ENCODE measurements at places on chromosomes 5 and 9.
A peak's percentile ranks its signal among the peaks of the same experiment; 100 is the strongest.

DNA sequence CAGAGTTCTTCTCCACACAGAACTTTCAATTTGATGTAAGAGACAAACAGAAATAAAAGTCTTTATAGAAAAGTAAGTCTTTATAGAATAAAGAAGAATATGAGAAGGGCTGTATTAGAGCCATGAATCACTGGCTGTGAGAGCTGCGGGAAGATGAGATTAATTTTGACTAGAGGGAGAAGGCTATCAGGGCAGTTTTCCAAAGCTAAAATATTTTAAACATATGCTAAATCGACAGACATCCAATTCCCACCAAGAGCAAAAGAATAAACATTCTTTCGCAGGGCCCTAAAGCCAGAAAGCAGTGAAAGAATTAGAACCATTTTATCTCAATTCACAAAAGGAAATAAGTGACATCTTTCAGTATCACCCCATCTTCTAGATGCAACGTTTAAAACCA lies 208.3 kb upstream of the MAP3K1 start:
- DNase-seq: peak; percentile 9

GRCh38 chr5:133466556-133467334 lies 145.6 kb downstream of the FSTL4 start:
- DNase-seq: no peak

DNA sequence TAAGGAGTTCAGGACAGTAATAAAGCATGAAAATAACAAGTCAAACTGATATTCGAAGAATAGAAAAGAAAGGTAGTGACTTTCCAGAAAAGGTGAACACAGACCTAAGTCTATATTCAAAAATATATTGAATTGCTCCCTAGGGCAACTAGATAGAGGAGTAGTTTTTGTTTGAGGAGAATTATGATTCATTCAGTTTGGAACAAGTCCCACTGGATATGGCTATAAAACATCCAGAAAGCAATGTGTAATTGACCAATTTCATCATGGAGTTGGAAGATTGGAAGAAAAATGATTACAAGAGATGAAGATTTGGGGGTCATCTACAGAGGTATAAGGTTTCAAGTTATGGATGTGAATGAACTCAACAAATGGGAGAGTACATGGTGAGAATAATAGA lies 117.5 kb upstream of the ZNF462 start:
- DNase-seq: peak; percentile 19

DNA sequence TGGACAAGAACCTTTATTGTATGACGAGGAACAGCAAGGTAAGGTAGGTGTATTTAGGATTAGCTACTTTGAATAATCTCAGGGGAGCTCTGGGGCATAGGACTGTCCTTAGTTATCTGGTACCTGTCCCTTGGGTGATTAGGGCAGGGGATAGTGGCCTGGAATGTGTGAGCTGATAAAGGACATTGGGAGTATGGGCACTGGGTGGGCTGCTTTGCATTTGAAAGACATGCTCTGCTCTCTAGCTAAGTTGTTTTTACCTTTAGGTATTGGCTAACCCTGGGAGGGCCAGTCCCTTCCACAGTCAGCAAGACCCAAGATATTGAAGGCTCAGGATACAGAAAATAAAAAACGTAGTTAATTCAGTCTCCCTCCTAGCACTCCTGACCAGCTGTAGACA lies 282.8 kb upstream of the C9orf72 start:
- no peak for DNase-seq

GRCh38 chr5:5551499-5551898 lies 129.0 kb downstream of the ICE1 start:
- no peak for DNase-seq

GRCh38 chr5:131229623-131230022 lies 34.2 kb upstream of the CDC42SE2 start:
- DNase-seq: no peak

- no peak for DNase-seq
Measured at GRCh38 chr9:78001946-78002731, 29.5 kb downstream of the GNAQ start.

- no peak for DNase-seq
Measured at GRCh38 chr9:15293804-15294316, 13.2 kb downstream of the TTC39B start.

GRCh38 chr9:94056442-94056974 lies 27.8 kb upstream of the PTPDC1 start:
- DNase-seq: no peak

DNA sequence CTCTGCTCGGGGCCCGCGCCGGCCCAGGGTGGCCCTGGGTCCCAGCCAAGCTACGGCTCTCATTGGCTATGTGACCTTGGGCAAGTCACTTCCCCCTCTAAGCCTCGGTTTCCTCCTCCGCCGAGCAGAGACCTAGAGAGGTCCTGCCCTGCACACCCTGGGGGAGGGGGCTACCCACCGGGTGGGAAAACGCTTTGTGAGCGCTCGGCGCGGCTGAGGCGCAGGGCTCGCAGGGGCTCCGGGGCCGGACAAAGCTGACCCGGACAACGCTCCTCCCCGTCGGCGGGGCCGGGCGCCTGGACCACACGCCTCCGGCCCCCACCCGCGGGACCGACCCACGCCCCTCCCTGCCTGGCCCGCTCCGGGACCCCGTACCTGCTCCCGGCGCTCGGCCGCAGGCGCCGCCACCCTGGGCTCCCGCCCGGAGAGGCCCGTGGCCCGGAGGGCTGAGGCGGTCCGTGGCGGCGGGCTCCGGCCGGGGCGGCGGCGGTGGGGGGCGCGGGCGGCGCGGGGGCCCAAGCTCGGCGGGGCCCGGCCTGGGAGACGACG lies 85.7 kb upstream of the MELK start:
- DNase-seq: peak; percentile 19

GRCh38 chr5:15495026-15495425 lies 5.0 kb upstream of the FBXL7 start:
- no peak for DNase-seq

- DNase-seq: peak; percentile 91
Measured at GRCh38 chr9:94805585-94805984, 79.1 kb downstream of the AOPEP start.

DNA sequence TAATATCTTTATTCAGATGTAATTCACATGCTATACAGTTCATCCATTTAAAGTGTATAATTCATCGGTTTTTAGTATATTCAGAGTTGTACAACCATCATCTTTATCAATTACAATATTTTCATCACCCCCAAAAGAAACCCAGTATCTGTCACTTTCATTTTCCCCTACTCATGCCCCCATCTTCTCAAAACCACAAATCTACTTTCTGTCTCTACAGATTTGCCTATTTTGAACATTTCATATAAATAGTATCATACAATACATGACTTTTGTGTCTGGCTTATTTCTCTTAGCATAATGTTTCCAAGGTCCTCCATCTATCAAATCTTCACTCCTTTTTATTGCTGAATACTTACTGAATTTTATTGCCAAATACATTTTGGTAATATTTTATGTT lies 305.1 kb upstream of the SGCD start:
- no peak for DNase-seq

- DNase-seq: no peak
Measured at GRCh38 chr5:51091816-51092215, 291.4 kb upstream of the ISL1 start.

DNA sequence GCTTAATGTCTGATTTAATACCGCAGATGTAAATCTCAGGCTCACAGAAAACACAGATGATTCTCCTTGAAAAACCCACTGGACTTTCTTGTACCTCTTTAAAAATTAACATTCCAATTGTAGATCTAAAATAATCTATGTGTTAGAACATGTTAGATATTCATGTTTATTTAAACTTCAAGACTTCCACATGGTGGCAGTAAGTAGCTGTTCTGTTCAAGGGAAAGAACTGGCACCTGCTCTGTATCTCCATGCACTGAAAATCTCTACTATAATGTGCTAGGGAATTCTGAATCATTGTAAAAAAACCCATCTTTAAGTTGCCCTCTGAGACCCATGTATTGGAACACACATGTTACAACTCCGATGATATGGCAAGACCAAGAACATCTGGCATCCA lies 366.9 kb downstream of the DMRTA1 start:
- no peak for DNase-seq

- peak; percentile 37 for DNase-seq
Measured at GRCh38 chr5:102799017-102799416, 43.9 kb downstream of the PAM start.

- no peak for DNase-seq
Measured at GRCh38 chr5:32126691-32127090, 47.4 kb downstream of the GOLPH3 start.

- peak; percentile 80 for DNase-seq
Measured at GRCh38 chr9:25461416-25461815, 216.8 kb downstream of the TUSC1 start.

- DNase-seq: peak; percentile 22
Measured at GRCh38 chr9:100352201-100352726, 478 bp downstream of the TEX10 start.

- peak; percentile 94 for DNase-seq
Measured at GRCh38 chr9:37592108-37592951, at the start of gene TOMM5. TSS of gene TOMM5 (minus strand) at chr9:37592597. CDS start at chr9:37592532, 65 bp downstream.

DNA sequence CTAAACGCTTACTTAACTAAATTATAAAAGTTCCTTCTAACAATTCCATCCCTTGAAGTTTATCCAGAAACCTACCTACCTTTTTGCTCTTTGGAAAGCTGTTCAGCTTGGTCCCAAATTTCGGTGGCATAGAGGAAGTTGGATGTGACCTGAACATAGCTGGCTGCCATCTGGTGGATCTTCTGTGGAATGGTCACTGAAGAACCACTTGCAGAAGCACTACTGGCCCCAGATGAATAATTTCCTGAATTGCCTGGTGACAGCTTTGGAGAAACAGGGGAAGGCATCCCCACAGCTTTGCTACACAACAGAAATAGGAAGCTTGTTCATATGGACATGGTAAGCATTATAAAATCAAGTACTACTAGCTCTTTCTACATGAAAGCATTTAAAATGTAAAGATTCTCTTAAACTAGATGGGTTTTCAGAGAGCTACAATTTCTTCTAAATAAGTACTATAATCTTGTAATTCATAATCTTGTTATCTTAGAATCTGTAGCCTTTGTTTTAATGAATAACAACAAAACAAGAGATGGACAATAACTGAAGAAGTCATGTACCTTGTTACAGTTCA lies 9.9 kb downstream of the LEAP2 start:
- peak; percentile 37 for DNase-seq

DNA sequence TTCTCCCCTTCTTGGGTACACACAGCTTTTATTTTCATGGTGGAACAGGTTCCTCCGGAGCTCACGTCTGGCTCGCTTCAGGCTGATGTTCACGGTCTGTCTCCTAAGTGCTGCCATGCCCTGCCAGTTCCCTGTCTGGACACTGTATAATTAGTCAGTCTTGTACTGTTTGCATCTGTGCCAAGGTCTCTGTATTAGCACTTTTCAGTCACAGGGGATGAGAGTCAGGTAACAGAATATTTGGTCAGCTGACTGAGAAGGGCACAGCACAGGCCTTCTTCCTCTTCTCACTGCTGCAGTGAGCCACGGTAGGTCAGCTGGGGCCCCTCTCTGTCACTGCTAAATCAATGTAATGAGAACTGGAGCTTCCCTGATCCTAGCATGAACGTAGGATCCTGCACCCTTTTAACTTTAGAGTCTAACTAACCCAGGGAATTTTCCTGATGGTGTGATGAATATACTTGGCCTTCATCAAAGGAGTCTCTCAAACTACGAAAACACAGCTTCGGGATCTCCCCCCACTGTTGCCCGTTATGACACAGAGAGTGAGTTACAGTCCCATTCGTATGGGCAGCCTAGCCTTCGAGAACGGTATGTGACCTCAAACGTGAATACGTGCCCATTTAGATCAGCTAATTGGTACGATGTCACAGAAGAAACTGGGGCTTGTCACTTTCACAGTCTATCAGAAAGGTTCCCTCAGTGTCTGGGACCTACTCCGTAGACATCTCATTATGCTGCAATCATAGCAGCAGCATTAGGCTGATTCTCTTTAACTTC lies 354.1 kb upstream of the RFX3 start:
- DNase-seq: no peak

- peak; percentile 31 for DNase-seq
Measured at GRCh38 chr5:149118463-149118862, 22.8 kb upstream of the ABLIM3 start.

GRCh38 chr5:44783634-44784315 lies 25.0 kb upstream of the MRPS30 start:
- peak; percentile 12 for DNase-seq

GRCh38 chr5:94705427-94705826 lies 87.0 kb downstream of the SLF1 start:
- DNase-seq: no peak

DNA sequence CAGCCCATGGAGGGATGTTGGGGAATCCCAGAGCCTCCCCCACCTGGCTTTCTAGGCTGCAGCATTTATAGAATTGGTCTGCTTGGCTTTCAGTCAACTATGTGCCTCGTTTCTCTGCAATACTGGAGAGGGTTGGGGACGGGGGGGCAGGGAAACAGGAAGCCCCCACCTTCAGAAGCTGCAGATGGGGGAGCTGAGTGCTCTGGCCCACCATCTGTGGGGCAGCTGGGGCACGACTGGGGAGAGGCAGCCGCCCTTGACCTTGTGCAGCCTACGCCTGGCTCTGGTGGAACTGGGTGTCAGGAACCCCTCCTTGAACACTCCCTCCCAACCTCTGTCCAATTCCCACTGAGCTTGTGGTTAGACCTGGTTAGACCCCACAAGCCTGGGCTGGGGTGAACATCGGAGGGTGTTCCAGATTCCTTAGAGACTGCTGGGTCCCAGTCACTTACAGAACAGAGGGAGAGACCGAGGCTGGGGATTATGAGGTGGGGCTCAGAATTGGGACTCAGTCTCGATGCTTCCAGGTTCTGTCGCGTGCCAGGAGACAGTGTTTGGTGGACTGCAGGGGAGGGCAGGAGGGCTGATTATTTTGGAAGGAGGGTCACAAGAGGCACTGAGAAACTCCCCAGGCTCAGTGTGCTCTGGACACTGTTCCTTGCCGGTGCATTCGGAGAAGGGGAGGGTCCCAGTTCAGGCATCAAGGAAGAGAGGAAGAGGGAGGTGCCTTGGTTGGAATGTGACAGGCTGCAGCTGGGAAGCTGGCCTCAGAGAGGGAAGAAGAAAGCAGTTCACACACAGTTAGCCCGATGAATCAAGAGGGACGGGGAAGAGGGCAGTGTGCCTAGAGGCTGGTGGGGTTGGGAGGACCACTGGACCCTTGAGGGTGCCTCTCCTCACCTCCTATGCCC lies 25.6 kb downstream of the COL27A1 start:
- DNase-seq: no peak

DNA sequence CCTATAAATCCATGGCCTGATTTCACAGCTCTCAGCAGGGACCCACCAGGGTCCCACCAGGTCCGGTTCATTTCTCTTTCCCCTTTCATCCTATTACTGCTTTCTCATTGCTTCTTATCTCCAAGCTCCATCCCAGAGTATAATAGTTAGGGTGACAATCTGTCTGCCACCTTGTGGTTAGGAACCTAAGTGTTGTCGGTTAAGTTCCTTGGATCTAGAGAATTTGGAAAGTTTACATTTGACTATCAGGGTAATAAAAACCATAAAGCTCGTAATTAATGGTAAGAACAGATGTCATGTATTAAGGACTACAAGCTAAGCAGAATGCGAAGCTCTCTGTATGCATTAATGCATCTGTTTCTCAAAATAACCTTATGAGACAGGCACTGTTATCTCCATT lies 259.1 kb downstream of the SH3GL2 start:
- no peak for DNase-seq

DNA sequence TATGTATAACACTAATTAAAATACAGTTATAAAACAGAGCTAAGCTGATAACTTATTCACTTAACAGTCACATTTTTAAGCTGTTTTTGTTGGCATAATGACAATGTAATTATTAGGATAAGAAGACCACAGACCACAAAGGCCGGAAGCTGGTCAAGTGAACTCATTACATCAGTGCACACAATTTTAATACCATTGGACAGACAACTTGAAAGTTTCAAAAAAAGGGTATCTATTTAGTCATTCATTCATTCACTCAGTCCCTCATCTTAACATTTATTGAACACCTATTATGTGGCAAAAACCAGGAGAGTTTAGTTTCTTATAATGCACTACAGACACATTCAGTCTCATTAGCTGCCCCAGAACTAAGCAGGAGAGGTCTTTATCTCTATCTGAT lies 11.6 kb downstream of the ERP44 start:
- no peak for DNase-seq
